H1 (cell line): ENCODE measurements at places on chromosomes 6 and 20. TPM values are rescaled to one million over a fixed set of nuclear protein-coding genes. Genes with fewer than 3 reads are reported as not detected.

ZNF334 gene
- total RNA-seq = 15.9 and 17.8 TPM in 2 replicates

CD83 gene
- total RNA-seq = 8.5 and 8.8 TPM in 2 replicates

TTI1 gene
- 47.0 TPM in 2 replicates for total RNA-seq

MATN4 gene
- total RNA-seq = 4.0 and 4.4 TPM in 2 replicates

FOXF2 gene
- total RNA-seq = not detected in 2 replicates

RIPPLY2 gene
- 0.74 and 1.9 TPM in 2 replicates for total RNA-seq

PLCB4 gene
- 13.8 and 14.1 TPM in 2 replicates for total RNA-seq

CLPSL2 gene
- total RNA-seq = 1.4 TPM in 2 replicates

PI16 gene
- not detected in 2 replicates for total RNA-seq
